ENCODE measurements at places on chromosomes 5 and 9. TPM values are rescaled to one million over a fixed set of nuclear protein-coding genes. Genes with fewer than 3 reads are reported as not detected.

LEAP2 gene
- 0.35 TPM for total RNA-seq

STKLD1 gene
- total RNA-seq: not detected

PDE8B gene
- 0.35 TPM for total RNA-seq

GPR150 gene
- total RNA-seq: not detected

AHRR gene
- 0.29 TPM for total RNA-seq

IFNA13 gene
- total RNA-seq: not detected

ANKRD18B gene
- 3.1 TPM for total RNA-seq

HRCT1 gene
- not detected for total RNA-seq

IL5 gene
- not detected for total RNA-seq

C9orf50 gene
- not detected for total RNA-seq

GRCh38 chr9:4579001-4579400, 83.1 kb upstream of the PLPP6 start:
- no peak for DNase-seq

DNA sequence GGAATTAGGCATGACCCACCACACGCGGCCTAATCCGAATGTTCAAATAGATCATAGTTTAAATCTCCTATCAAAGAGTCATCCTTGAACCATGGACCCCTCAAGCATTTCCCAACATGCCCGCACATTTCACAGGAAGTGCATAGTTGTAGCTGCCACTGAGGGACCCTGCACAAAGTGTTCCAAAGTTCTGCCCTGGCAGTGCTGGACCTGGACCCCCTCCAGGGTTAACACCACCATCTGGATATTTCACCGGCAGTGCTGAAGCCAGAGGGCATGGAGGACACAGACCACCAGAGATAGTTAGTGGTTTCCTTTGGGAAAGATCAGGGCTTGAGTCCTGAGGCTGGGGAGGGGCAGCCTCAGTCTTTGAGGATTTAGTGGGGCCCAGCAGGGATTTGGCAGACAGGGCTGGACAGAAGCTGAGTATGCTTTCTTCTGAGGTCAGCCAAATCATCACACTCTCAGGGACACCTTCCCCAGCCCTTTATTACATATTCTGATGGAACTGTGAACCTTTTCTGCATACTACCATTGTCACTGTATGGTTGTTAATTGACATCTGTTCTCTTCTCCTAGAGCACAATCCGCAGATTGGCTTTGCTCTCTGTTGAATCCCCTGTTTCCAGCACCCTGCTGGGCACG, 143.6 kb upstream of the EFNA5 start:
- DNase-seq: no peak

- no peak for DNase-seq
Measured at GRCh38 chr5:80757290-80757689, 102.5 kb upstream of the DHFR start.

DNA sequence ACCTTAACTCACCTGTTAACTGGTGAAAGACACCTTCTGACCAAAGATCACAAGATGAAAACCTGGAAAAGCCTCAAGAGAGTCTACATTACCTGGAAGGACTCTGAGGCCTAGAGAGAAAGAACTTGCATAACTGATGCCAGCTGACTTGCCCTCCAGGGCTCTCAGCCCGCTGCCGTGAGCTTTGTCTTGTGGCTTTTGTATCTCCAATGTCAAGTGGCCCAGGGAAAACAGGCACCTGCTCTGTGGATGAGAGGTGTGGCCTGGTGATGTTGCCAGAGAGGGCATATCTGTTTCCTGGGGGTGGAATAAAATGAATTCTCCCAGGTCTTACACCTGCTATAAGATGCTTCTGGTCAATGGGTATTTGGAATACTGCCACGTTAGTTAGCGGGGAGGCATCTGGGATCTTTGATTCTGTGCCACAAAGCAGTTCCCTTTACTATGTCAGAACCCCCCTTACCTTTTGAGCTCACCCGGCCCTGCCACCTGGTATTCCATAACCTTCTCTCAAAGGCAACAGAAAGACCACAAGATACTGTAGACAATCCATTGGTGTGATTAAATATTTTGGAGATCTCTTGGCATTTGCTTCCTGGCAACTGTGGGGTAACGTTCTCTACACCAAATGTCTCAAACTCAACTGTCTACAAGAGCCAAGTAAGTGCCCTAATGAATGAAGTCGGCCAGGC, 54.9 kb upstream of the N4BP3 start:
- DNase-seq: no peak

- no peak for DNase-seq
Measured at GRCh38 chr9:131838530-131839280, 98.8 kb upstream of the RAPGEF1 start.

- DNase-seq: no peak
Measured at GRCh38 chr5:62334082-62334481, 28.1 kb downstream of the KIF2A start.

- DNase-seq: no peak
Measured at GRCh38 chr9:133051281-133051900, 10.4 kb upstream of the CEL start.

DNA sequence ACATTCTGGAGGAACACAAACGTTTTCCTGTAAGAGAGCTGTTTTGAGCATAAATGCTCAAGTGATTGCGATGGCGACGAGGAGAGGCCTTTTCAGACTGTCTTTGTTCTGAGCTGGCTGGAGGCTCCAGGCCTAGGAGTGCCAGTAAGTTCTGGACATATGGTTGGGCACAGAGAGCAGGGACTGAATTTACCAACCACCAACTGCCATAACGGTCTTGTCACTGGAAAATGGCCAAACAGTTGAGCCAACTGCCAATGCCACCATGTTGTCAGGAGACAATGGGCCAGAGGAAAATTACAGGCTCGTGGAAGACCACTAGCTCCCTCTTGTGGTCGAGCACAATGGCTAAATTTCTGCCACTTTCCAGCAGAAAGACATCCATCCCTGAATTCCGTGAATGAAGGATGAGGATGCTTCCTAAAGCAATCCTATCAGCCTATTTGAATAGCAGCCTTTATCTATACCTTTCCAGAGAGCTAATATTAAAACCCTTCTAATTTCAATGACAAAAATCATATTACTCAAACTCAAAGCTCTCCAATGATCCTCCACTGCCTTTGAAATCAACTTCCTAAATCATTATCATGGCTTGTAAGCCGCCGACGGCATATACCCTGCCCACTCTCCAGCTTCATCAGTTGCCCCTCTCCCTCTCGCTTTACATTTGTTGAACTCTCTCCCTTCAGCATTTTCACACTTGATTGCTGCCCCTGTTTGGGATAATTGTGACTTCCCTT, 66.9 kb upstream of the GLIS3 start:
- no peak for DNase-seq

- DNase-seq: no peak
Measured at GRCh38 chr5:58922461-58923171, 339.7 kb downstream of the RAB3C start.
